ENCODE measurements at places on chromosomes 12 and 14. TPM values are rescaled to one million over a fixed set of nuclear protein-coding genes. Genes with fewer than 3 reads are reported as not detected.

GRCh38 chr12:55736780-55737580, 5.9 kb upstream of the GDF11 start:
- no peaks in the 10 kb centered on the region for H3K36me3 ChIP-seq
- no peak overlapping the region for H3K27ac ChIP-seq
- peak; percentile 48 for DNase-seq

- H3K4me3 ChIP-seq = no peak overlapping the region
- no peaks in the 10 kb centered on the region for H3K36me3 ChIP-seq
- no peaks in the 10 kb centered on the region for H3K27me3 ChIP-seq
- H3K4me1 ChIP-seq = no peaks in the 10 kb centered on the region
- H3K27ac ChIP-seq = no peak overlapping the region
- DNase-seq = no peak
These were observed 155.2 kb downstream of the SLC38A4 start for GRCh38 chr12:46670636-46671035.

DNA sequence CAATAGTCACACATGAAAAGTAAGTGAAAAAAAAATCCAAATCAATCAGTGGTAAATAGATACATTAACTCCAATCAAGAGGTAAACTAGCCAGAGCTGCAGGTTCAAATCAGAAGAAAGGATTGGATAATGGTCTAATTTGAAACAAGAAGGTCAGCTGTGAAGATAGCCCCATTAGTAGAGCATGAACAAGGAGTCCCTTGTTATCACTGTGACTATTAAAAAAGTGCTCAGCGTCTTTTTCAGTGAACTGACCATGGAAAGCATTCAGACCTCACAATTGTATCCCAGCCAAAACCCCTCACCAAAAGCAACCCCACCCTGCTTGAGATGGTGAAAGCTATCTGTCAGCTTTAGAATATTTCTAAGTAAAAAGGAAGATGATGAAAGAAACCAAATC, 125.0 kb upstream of the EGLN3 start:
- no peak overlapping the region for H3K27ac ChIP-seq
- no peaks in the 10 kb centered on the region for H3K36me3 ChIP-seq
- DNase-seq = no peak
- no peaks in the 10 kb centered on the region for H3K4me1 ChIP-seq

DNA sequence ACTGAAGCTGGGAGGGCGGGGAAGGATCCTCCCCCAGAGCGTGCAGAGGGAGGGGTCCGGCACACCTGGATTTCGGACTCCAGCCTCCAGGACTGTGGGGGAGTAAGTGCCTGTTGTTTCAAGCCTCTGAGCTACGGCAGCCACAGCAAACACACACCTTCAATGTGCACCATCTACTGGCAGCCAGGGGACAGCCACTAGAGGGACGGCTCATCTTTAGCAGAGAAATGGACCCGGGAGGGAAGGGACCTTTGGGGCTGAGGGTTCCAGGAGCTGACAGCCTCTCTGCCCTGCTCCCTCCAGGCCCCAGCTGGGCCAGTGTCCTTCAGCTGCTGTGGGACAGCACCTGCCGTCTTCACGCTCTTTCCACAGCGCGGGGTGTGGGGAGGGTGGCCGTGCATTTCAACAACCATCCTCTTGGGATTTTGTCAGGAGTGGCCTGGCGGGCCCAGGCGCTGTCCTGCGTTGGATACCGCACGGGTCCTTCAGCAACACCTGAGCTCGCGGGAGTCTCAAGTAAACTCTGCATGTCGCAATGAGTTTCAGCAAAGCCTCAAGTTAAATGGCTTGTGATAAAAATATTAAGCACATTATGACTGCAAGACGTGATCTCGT, 209.2 kb upstream of the C14orf180 start:
- no peaks in the 10 kb centered on the region for H3K4me1 ChIP-seq
- no peaks in the 10 kb centered on the region for H3K36me3 ChIP-seq
- no peak overlapping the region for H3K4me3 ChIP-seq
- H3K27me3 ChIP-seq = peaks cover 9% of the 10 kb centered on the region
- no peak overlapping the region for H3K27ac ChIP-seq
- DNase-seq = no peak

KRT79 gene
- 0.28 TPM for total RNA-seq
